Suppressor macrophage treated with lipopolysaccharide for 4 hours (primary cell): ENCODE measurements at places on chromosomes 11 and 22.
A peak's percentile ranks its signal among the peaks of the same experiment; 100 is the strongest.

- no peak for DNase-seq
These were observed 26.7 kb downstream of the ALKBH3 start for GRCh38 chr11:43907028-43907975.

GRCh38 chr11:117392001-117392690 lies 64.5 kb downstream of the CEP164 start:
- DNase-seq = no peak

- no peak for DNase-seq
These were observed 75.1 kb upstream of the NUP50 start for GRCh38 chr22:45088576-45088975.

DNA sequence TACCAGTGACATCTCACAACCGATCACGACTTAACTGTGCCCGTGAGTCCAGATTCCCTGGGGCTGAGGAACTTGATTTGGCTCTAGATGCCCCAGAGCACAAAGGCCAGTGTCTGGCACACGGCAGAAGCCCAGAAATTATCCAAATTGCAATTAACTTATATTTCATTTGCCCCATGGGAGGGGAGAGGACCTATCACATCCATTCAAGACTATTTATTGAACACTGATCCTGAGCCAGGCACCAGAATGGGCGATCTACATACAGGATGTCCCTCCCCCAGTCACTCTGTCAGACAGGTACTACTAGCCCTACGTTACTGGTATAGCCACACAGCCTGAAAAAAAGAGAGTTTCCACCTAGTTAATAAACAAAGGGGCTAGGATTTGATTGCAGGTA lies 5.1 kb downstream of the DNAL4 start:
- DNase-seq = no peak

DNA sequence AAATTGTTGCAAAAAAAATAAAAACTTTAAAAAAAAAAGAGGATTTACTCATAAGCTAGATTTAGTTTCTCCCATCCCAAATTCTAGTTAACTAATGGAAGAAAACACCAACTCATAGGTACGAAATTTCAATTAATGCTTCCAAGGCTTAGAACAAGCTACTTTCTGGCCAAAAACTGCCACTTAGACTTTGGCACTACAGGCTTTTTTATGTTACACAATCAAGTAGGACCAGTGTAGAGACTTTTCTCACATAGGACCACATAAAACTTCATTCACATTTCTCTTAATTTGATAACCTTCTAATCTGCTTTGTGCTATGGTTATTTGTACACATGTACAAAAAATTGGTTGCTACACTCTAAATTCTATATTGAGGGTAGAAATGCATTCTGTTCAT lies 3.1 kb downstream of the ST13 start:
- no peak for DNase-seq

- peak; percentile 89 for DNase-seq
These were observed at the start of gene SCYL1 for GRCh38 chr11:65524741-65525545. SCYL1 (plus strand) TSS chr11:65525083; CDS start chr11:65525154, 71 bp downstream.

DNA sequence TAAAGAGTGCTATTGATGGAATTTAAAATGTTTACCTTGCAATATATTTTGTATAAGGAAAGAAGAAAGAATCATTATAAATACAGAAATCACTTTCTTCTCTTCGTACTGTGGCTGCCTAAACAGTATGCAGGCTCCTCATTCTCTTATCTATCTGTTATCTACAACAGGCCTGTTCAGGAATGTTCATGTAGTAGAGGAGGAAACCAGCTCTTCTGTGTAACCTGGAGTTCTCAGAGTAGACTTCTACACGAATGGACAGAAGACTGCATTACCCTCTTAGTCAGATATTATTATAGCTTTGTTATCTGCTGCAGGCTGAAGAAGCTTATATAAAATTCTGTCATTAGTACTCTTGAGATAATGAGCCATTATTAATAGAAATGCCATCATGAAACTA lies 1225.9 kb upstream of the CNTN5 start:
- no peak for DNase-seq

DNA sequence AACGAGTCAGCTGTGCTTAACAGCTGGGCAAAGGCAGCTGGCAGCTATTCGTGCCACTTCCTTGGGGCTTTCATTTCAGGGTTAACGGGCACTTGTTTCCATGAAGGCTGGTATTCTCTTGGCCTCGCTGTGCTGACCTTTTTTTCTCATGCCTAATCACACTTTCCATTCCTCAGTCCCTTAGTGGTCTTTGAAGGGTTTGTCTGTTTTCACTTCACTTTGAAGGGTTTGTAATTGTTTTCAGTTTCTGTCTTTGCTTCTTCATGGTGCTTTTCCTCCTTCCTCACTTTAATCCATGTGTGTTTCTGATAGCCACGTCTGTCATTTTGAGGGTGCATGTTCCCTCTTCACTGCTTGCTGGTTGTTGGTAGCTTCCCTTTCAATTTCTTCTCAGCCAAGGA lies 24.6 kb downstream of the PPIL2 start:
- peak; percentile 37 for DNase-seq

DNA sequence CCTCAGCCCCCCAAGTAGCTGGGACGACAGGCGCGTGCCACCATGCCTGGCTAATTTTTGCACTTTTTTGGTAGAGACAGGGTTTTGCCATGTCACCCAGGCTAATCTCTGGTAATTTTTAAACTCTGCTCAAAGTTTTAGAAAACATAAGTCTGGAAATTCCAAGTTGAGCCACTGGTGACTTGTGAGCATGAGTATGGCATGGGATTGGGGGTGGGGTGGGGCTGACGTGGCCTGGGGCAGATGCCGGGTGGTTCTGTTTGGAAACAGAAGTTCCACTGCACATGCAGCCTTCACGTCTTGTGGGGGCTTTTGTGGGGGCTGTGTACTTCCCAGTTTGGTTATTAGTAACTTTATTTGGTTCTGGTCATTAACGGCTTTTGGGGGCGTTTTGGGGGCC lies 67.3 kb downstream of the PTPRJ start:
- DNase-seq = peak; percentile 93

- no peak for DNase-seq
These were observed 81.3 kb downstream of the SERGEF start for GRCh38 chr11:17931595-17931994.

- DNase-seq = no peak
These were observed 3.5 kb downstream of the H19 start for GRCh38 chr11:1994121-1994520.

DNA sequence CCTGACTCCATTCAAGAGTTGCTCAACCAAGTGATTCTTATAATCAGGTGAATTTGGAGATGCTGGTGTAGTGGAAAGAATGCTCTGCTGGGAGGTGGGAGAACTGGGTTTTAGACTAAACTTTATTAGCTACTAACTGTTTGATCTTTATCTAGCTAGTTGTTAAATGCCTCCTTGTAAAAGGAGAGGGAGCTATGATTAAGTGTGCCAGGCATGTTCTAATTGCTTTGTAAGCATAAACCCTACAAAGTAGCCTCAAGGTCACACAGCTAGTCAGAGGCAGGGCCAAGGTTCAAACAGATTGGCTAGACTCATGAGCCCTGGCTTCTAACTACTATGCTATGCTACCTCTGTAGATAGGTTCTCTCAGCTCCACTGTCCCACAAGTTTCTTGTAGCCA lies 105.5 kb downstream of the NXPE2 start:
- no peak for DNase-seq

- peak; percentile 36 for DNase-seq
These were observed 16.8 kb upstream of the P2RY2 start for GRCh38 chr11:73201249-73201648.

- DNase-seq = no peak
These were observed 141.2 kb downstream of the CSNK2A3 start for GRCh38 chr11:11211888-11212287.

- no peak for DNase-seq
These were observed 7.7 kb upstream of the PANX1 start for GRCh38 chr11:94120946-94121345.

DNA sequence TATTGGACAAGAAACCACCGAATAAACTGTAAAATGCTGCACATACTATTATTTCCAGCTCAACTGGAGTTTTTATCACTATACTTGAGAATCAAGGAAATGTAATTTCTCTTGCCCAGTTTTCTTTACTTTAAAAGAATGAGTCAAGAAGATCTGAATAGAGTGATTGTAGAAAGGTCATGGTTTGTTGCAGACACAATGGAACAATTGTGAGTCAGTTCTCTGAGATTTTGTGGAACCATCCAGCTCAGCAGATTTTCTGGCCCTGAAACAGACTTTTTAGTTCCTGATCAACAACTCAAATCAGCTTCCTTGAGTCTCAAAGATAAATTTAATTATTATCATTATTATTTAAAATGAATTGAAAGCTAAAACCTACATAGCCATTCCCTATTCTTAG lies 1.3 kb downstream of the TCN1 start:
- DNase-seq = peak; percentile 52

- DNase-seq = no peak
These were observed 77.6 kb downstream of the ETS1 start for GRCh38 chr11:128509621-128510389.

GRCh38 chr22:20240447-20240764 lies 27.7 kb downstream of the RTN4R start:
- DNase-seq = no peak

DNA sequence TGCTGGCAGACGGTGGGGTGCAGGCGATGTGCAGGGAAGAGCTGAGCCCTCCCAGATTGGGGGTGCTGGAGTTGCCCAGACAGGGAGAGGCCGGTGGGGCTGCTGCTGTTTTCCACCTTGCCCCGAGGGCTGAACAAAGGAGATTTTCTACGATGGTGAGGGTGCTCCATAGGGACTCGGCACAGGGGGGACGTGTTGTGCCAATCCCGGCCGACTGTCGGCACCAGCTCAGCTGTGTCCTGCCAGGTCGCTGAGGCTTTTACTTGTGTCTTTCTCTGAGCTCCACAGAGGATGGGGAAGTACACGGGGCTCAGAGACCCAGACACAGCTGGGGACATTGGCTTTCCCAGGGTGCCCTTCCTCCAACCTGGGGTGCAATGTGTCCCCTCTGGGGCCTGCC lies 816.8 kb downstream of the BRD1 start:
- no peak for DNase-seq

DNA sequence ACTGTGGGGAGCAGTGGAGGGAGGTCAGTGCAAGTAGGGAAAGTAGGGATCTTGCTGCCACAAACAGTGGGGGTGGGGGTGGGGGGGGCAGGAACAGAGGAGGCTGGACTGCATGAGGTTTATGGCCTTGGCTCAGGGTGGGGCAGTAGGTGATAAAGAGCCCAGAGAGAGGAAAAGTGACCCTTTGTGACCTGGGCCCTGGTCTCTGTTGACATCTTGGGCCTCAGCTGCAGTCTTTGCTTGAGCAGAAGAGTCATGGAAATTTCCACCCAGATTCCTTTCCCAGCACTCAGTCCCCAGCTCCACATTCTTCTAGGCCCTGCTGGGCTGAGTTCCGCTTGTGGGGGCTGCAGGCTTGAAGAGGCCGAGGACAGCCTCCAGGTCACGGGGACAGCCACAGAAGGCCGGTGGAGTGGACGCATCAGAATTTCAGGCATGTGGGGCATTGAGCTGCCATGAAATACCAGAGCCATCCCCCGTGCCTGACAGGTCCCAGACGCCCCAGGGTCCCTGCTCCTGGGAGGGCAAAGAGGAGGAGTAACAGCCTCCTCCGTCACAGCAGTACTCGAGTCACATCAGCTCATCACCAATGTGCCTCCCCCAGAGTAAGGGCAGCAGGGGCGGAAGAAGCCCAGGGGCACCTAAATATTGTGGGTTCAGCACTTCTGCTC lies 9.7 kb upstream of the MALAT1 start:
- DNase-seq = no peak

- DNase-seq = no peak
These were observed 16.2 kb downstream of the MICAL3 start for GRCh38 chr22:18008136-18008535.

DNA sequence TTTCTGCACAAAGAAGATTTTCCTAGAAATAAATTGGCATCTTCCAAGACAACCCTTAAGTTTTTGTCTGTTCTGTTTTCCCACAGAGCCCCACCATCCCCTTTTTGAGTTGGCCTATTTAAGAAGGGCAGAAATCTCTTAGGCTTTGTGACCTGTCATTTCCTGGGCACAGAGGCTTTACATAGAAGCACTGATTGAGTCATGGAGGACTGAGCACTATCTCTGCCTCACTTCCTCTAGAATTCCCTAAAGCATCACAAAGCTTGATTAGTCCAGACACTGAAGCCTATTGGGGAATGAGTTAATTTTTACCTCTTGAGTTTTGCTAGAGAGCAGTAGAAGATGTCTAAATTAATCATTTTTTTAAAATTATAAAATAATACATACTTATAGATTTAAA lies 25.4 kb downstream of the TRIM44 start:
- peak; percentile 78 for DNase-seq

DNA sequence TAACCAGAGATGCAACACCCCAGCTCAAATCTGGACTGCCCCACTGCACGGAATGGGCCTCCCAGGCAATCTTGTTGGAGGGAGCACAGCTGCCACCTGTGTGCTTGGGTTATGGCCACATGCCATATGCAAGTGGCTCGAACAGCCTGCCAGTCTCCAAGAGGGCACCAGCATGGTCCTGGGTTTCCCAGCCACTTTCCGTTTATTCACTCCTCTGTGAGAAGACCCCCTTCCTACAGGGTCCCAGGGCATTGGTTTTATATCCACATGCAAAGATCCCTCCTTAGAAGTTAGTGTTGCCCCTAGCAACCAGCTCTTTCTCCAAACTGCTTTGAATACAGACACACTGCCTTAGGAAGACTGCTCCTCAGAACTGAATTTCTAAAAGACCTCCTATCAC lies 487.8 kb downstream of the BUD13 start:
- DNase-seq = no peak

- DNase-seq = no peak
These were observed 452.1 kb downstream of the MN1 start for GRCh38 chr22:27349456-27349855.

- DNase-seq = no peak
These were observed 191.4 kb downstream of the ARHGAP42 start for GRCh38 chr11:100878474-100878873.

- no peak for DNase-seq
These were observed 295.4 kb downstream of the CADM1 start for GRCh38 chr11:115208808-115209259.

- peak; percentile 33 for DNase-seq
These were observed 72.1 kb upstream of the CD44 start for GRCh38 chr11:35066783-35067423.

- no peak for DNase-seq
These were observed 90.9 kb downstream of the GRAMD1B start for GRCh38 chr11:123521001-123521400.

DNA sequence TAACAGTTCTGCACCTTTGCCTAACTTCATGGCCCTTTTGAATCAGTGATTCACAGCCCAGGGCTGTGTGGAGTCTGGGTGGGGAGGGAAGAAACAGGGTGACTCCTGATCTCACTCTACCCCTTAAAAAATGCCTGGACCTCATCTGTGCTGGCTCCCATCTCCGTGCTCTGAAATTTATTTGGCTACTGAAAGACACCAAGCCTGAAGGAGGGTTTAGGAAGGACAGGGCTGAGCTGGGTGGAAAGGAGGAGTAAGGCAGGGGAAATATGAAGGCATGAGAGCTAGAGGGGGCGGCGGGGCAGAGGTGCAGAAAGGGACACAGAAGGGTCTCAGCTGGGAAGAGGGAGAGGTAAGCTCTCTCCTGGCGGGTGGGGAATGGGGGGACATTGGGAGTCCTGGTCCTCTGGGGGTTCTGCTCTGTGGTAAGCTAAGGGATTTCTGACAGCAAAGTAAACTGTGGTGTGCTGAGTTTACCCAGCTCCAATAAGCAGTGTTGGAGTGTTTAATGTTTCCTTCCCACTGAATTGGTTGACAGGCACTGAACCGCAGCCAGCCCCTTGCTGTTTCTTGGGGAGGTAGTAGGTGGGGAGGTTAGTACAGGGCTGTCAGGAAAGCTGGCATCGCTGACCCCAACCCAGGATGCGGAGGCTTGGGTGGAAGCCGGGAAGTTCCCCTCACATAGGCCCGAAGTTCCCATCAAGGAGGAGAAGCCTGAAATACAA lies 71.1 kb downstream of the RPUSD4 start:
- no peak for DNase-seq

- peak; percentile 88 for DNase-seq
These were observed 11.8 kb downstream of the LTBP3 start for GRCh38 chr11:65546217-65546958.

- peak; percentile 56 for DNase-seq
These were observed 4.1 kb upstream of the MAPK11 start for GRCh38 chr22:50274311-50274710.
